ENCODE measurements at places on chromosomes 5 and 9. TPM values are rescaled to one million over a fixed set of nuclear protein-coding genes. Genes with fewer than 3 reads are reported as not detected.

The EGFLAM gene
- total RNA-seq = 3.3 TPM

The DRD1 gene
- 0.06 TPM for total RNA-seq

The FIBCD1 gene
- not detected for total RNA-seq

The NPR3 gene
- total RNA-seq = 31.3 TPM

The PDE6A gene
- total RNA-seq = 0.04 TPM

The PRR16 gene
- total RNA-seq = not detected

The MTREX gene
- total RNA-seq = 78.1 TPM

The FCN2 gene
- total RNA-seq = not detected

The CCDC187 gene
- total RNA-seq = not detected

The MYMK gene
- total RNA-seq = not detected

The FYB1 gene
- 14.1 TPM for total RNA-seq

The ANKRD18A gene
- total RNA-seq = 0.95 TPM

The TESK1 gene
- total RNA-seq = 22.1 TPM

The CDX1 gene
- not detected for total RNA-seq

The OMD gene
- 3.3 TPM for total RNA-seq

The GRXCR2 gene
- total RNA-seq = not detected

The CCL27 gene
- not detected for total RNA-seq

The SGCD gene
- total RNA-seq = 4.4 TPM

The TRAF2 gene
- 12.8 TPM for total RNA-seq

The GLT6D1 gene
- total RNA-seq = not detected

The DMRT3 gene
- total RNA-seq = 1.0 TPM

The BASP1 gene
- total RNA-seq = 16.7 TPM

The SHLD3 gene
- 0.27 TPM for total RNA-seq

The PHYHD1 gene
- 26.6 TPM for total RNA-seq

All from esophagus squamous epithelium (tissue), 5 donors.